ENCODE measurements at places on chromosomes 7 and 10.

DNA sequence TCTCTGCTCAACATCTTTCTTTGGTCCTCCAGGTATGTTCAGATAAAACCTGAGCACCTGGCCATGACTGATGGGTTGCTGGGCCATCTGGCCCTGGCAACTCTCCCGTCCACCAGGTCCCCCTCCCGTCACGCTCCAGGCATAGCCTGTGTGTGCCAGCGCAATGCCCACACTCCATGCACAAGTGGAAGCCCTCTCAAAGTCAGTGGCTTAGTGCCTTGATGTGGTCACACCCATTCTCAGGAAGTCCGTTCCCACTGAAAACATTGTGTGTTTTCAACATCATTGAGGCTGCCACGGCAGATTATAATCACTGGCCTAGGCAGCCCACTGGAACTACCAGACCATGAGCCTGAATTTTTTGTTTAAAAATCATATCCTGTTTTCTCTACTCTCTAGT is 170.6 kb upstream of the LANCL2 start:
- H3K36me3 ChIP-seq: no peaks in the 10 kb centered on the region
- no peak for DNase-seq
- H3K4me3 ChIP-seq: no peak overlapping the region
- H3K27me3 ChIP-seq: no peaks in the 10 kb centered on the region
- H3K4me1 ChIP-seq: no peaks in the 10 kb centered on the region
- no peak overlapping the region for H3K27ac ChIP-seq

GRCh38 chr7:152512706-152513105 is 76.9 kb upstream of the KMT2C start:
- H3K27me3 ChIP-seq: no peaks in the 10 kb centered on the region
- DNase-seq: no peak
- H3K4me3 ChIP-seq: no peak overlapping the region
- no peak overlapping the region for H3K27ac ChIP-seq
- no peaks in the 10 kb centered on the region for H3K36me3 ChIP-seq
- H3K4me1 ChIP-seq: no peaks in the 10 kb centered on the region

GRCh38 chr7:33201821-33202220 is 72.5 kb downstream of the BBS9 start:
- no peak overlapping the region for H3K4me3 ChIP-seq
- H3K27ac ChIP-seq: no peak overlapping the region
- H3K4me1 ChIP-seq: no peaks in the 10 kb centered on the region
- DNase-seq: no peak
- H3K27me3 ChIP-seq: no peaks in the 10 kb centered on the region

GRCh38 chr10:50436805-50437204 is 185.5 kb upstream of the ASAH2 start:
- no peaks in the 10 kb centered on the region for H3K36me3 ChIP-seq
- no peaks in the 10 kb centered on the region for H3K4me1 ChIP-seq
- H3K27ac ChIP-seq: no peak overlapping the region
- H3K27me3 ChIP-seq: no peaks in the 10 kb centered on the region
- DNase-seq: no peak
- no peak overlapping the region for H3K4me3 ChIP-seq

- peak; percentile 23 for DNase-seq
- H3K27ac ChIP-seq: peak overlapping the region; percentile 36
- H3K4me3 ChIP-seq: no peak overlapping the region
- no peaks in the 10 kb centered on the region for H3K27me3 ChIP-seq
- peaks cover 13% of the 10 kb centered on the region for H3K4me1 ChIP-seq
Measured at GRCh38 chr10:29804025-29804852, 169.5 kb upstream of the SVIL start.

DNA sequence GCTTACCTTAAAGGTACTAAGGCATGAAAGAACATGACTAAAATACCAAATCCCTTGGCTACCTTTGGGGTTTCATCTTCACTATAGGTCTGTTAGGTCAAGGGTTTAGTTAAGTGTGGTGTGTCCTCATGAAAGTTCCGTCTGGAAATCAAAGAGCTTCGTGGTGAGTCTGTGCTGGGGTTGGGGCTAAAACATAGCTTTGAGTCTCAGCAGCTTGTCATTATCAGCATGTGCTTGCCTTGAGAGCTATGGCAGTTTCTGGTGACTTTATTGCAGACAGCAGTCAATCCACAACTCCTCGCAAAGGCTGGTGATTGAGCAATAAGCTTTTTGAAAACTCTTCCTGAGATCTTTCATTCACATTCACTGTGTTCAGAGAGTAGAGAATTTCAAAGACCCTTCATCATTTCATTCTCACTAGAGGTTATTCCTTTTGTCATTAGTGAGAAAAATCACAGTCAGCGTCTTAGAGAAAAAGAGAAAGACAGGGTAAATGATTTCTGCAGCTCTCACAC is 53.2 kb upstream of the CCDC6 start:
- peaks cover 2% of the 10 kb centered on the region for H3K4me1 ChIP-seq
- no peaks in the 10 kb centered on the region for H3K36me3 ChIP-seq
- H3K27me3 ChIP-seq: no peaks in the 10 kb centered on the region
- no peak overlapping the region for H3K27ac ChIP-seq
- DNase-seq: no peak

- no peak for DNase-seq
- no peaks in the 10 kb centered on the region for H3K27me3 ChIP-seq
- H3K4me3 ChIP-seq: no peak overlapping the region
- no peaks in the 10 kb centered on the region for H3K4me1 ChIP-seq
Measured at GRCh38 chr10:22042557-22043326, 39.2 kb upstream of the DNAJC1 start.

- no peak overlapping the region for H3K27ac ChIP-seq
- no peak overlapping the region for H3K4me3 ChIP-seq
- no peak for DNase-seq
- H3K36me3 ChIP-seq: no peaks in the 10 kb centered on the region
- H3K4me1 ChIP-seq: peaks cover 23% of the 10 kb centered on the region
Measured at GRCh38 chr10:70435241-70436085, 6.0 kb downstream of the NODAL start.

GRCh38 chr7:93432130-93432529 is 142.4 kb downstream of the CALCR start:
- DNase-seq: no peak
- no peaks in the 10 kb centered on the region for H3K4me1 ChIP-seq

- H3K36me3 ChIP-seq: no peaks in the 10 kb centered on the region
- DNase-seq: peak; percentile 40
- H3K4me3 ChIP-seq: no peak overlapping the region
Measured at GRCh38 chr7:134513169-134513752, 14.1 kb upstream of the AKR1B10 start.

DNA sequence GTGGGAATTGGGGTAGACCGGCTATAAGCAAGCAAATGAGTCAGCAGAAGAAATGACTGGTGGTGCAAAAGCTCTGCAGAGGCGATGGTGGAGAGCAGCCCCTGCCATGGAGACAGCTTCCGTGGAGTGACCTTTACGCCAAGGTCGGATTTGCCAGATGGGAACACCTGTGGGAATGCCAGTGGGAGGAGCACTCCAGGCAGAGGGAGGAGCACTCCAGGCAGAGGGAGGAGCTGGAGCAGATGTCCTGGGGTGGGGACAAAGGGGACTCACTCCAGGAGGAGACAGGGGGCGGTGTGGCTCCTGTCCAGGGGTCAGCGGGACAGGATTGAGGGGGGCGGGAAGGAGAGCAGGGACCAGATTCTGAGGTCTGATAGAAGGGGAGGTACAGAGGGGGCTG is 258.8 kb upstream of the CTBP2 start:
- no peak for DNase-seq
- peaks cover 12% of the 10 kb centered on the region for H3K4me1 ChIP-seq
- H3K36me3 ChIP-seq: no peaks in the 10 kb centered on the region
- no peak overlapping the region for H3K4me3 ChIP-seq

- no peak overlapping the region for H3K27ac ChIP-seq
- no peaks in the 10 kb centered on the region for H3K27me3 ChIP-seq
- H3K36me3 ChIP-seq: no peaks in the 10 kb centered on the region
- no peak for DNase-seq
- no peak overlapping the region for H3K4me3 ChIP-seq
Measured at GRCh38 chr7:22123139-22123538, 177.4 kb upstream of the CDCA7L start.
